ENCODE measurements at places on chromosomes 2 and 18.

DNA sequence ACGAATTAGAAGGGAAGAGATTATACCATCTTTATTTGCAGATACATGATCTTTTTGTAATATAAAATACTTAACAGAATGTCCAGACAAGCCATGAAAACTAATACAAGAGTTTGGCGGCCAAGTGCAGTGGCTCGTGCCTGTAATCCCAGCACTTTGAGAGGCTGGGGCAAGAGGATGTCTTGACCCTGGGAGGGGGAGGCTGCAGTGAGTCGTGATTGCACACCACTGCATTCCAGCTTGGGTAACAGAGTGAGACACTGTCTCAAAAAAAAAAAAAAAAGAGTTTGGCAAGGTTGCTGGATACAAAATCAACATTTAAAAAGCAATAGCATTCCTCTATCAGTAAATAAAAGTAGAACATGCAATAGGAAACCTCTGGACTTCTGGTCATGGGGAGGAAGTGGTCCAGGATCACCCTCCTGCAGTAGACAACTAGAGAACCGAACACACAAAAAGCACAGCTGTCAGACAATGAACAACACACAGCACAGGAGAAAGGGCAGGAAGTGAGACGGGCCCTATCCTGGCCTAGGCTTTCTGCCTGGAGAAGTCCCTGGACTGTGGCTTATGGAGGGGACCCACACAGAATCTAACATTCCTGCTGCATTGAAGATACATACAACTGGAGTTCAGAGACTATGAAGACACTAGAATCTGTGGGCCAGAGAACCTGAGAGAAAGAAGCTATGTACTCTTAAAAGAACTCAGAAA is 118.9 kb upstream of the ARL4C start:
- no peak for DNase-seq

GRCh38 chr2:164496881-164497280 is 124.4 kb downstream of the GRB14 start:
- DNase-seq, result no peak

DNA sequence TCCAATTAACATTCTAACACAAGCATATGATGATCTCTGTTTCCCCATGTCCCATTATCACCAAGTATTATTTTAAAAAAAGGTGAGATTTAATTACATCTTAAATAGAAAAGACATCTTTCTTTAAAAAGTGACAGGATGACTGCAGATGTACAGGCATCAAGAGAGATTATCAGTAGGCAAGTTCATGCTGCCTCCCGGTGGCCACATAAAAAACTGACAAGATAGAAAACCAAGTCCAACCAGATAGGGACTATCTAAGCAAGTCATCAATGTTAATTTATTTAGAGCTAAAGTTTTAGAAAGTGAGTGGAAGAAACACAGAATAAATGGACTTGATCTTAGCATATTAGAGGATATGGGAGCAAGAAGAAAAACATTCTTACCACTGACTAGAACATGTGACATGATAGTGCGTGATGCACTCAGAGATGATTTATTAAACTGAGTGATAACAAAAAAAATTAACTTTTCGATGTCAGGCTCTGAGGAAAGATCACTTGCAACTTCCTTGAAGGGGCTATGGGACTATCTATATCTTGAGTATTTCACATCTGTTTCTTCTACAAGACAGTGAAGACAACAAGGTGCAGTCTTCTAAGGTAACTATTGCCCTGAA is 5.4 kb upstream of the TDRD15 start:
- DNase-seq, result no peak

GRCh38 chr2:122263746-122264145 is 508.3 kb downstream of the TSN start:
- no peak for DNase-seq

DNA sequence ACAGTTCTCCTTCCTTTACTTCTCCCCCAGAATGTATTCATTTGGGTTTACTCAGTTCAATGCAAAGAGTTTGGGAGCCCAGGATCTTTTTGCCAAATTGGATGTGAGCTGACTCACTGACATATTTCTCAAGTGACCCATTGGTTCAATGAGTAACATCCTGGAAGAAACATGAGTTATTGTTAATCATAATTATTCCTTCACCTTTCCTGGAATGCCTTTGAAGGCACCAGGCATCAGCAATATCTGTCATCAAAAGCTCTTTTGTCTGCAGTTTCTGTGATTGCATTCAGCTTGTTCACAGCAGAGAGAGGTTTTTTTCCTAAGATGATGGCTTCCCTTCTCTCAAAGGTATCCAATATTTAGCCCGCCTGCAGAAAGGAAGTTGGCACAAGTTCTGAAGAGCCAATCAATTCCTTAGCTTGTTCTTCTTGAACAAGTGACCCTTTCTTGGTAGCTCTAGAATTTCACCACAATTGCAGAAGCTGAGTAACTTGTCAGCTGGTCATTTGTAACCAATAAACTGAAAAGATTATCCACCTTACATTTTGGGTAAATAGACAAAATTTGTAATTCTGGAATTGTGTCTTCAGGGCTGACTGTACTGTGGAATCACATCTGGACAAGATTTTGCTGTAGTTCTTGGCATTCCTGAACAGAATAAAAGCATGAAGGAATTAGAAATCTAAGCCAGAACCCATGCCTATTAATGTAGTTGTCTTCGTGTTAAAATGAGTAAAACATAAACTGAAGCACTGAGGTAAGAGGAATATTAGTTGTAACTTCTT is 72.2 kb upstream of the TMEM17 start:
- DNase-seq, result no peak

GRCh38 chr2:163729636-163730273 is 6.1 kb downstream of the FIGN start:
- no peak for DNase-seq

- DNase-seq, result no peak
Measured at GRCh38 chr2:241720099-241720498, 14.3 kb upstream of the D2HGDH start.

DNA sequence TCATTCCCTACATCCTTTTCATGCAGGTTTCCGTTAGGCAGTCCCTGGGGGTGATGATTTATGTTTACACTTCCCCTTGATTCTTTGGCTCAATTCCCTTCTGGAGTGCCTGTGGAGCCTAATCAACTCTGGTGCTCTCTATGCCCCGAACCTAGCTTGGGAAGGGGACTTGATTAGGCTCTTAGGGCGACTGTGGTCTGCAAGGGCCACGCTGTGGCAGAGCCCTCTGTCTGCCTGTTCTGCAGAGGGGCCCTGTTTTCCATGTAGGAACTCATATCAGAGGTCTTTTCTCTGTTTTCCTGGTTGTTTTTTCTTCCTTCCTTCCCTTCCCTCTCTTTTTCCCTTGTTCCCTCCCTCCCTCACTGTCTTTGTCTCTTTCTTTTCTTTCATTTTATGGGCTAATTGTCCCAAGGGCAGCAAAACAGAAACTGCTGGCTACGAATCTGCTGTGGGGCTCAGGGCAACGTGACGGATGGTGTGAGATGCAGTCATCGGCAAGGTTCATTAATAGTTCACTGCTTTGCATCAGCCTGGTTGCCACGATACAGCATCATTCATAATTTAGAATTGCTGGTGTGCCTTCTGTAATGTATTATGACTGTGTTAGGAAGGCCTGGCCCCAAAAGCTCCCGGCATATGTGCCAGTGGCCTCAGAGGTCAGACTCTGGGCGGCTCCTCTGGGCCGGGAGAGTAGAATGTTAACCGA is 134.5 kb downstream of the NAPG start:
- no peak for DNase-seq

- DNase-seq, result no peak
Measured at GRCh38 chr2:201006704-201007103, 43.2 kb upstream of the ORC2 start.

- DNase-seq, result no peak
Measured at GRCh38 chr2:216878072-216878471, 18.2 kb upstream of the TNP1 start.

- DNase-seq, result no peak
Measured at GRCh38 chr18:23867006-23867405, 147.5 kb upstream of the TTC39C start.

- DNase-seq, result no peak
Measured at GRCh38 chr2:230893338-230893737, 28.6 kb downstream of the ITM2C start.

DNA sequence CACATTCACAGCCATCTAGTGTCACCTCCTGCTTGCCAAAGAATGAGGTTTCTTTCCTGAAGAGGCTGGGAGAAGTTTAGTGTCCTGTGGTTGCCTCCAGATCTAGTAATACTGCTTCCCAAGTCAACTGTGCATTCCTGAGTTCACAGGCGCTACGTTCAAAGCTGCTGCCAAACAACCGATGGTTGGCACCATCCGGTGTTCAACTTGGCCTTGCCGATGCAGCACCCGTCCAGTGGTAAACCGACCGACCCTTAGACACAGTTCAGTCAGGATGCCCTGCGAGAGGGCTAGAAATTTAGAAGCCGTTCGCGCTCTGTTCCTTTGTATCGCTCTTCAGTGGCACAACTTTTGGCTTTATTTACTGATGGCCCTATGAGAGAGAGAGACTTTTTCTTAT is 28.6 kb downstream of the RMC1 start:
- DNase-seq, result no peak

GRCh38 chr2:167602122-167602521 is 645.3 kb downstream of the STK39 start:
- no peak for DNase-seq

DNA sequence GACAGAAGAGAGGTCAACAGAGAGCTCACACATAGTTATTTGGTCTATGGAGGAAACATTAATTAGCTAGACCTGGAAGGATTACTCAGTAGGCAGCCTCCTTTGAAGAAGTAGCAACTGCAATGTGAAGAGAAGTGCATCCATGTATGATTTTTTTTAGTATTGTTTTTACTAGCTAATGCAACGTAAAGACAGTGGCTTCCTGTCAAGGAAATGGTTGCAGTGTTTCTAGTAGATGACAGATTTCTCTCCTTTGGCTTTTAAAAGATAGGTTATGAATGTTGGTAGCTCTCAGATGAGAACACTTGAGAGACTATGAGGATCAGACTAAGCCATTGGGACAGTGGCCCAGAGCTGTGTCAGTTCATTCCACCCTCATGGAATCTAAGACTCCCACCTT is 175.8 kb downstream of the AGPS start:
- no peak for DNase-seq

GRCh38 chr2:121999264-121999663 is 243.8 kb downstream of the TSN start:
- DNase-seq, result no peak

DNA sequence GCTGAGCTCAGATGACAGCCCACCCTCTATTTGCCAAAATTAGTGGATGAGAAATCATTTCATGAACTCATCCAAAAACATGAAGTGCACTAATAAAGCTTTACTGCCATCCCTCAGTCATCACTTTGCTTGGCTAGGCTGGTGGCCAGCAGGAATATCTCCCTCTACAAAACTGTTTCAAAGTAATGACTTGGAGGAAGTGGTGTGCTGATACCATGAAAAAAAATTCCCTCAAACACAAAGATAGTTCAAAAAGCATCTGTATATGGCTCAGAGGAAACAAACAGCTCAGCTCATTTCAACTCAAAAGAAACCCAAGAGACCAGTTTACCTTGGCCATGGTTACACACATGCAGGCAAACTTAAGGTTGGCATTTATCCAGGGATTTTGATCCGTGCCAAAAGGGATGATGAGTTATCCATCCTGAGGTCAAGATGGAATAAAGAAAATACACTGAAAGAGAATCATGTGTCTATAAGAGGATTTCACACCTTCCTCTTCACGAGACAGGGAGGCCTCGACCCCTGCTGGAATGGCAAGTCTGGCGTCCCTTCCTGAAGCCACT is 18.4 kb upstream of the WIPF1 start:
- no peak for DNase-seq

DNA sequence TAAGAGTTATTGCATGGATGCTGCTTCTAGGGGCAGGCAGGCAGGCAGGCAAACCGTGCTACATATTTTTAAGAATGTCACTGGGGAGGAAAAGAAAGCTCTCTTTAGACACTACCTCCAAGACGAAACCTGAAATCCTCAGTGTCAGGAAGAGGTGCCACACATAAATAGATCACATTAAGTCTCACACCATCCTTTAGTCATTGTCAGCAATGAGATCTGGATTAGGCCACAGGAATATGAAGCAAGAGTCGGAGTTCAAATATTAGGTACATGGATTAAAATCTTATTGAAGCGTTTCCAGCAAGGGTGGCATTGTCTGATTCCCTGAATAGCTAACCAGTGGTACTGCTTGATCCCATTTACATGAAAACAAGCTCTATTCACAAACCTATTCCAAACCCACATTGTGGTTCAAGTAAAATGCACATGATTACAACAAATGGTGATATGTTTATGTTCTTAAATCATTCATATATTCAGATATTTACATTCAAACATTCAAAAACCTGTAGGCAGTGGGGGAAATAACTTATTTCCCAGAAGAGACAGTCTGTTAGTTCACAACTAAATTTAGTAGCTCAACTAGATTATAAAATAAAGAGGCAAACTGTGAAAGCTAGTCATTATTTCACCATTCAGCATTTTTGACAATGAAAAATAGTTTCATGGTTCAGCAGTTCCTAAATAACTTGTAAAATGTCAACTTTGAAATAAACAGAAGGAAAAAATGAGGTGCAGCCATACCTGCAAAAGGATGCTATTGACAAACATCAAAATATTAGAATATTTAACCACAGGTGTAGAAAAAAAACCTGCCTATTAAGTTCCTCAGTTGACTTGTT is 195.4 kb upstream of the SIX3 start:
- DNase-seq, result no peak

GRCh38 chr2:2075875-2076529 is 255.1 kb downstream of the MYT1L start:
- no peak for DNase-seq

- no peak for DNase-seq
Measured at GRCh38 chr18:26740396-26740795, 125.1 kb downstream of the AQP4 start.

DNA sequence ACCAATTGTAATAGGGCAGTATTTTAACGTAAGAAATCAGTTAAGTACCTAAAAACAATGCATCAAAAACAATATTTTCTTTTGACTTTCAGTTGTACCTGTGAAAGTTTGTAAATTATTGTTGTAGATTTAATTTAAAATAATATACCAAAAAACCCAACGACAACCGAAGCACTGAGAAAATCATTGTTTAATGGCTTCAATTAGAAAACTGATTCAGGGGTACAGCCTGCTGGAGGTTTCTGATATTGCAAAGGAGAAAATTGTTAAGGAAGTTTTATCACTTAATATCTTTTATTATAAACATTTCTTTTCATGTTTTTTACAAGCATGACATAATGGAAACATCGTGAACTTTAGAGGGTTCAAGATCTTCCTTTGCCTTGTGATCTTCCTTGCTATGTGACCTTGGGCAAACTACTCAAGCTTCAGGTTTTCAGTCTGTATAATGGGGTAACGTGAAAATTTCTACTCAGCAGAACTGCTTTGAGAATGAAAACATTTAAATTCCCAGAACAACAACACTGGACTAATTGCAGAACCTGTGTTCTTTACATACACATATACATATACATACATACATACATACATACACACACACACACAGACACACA is 76.3 kb upstream of the GLS start:
- DNase-seq, result no peak

GRCh38 chr18:31596081-31596872 is 4.6 kb downstream of the TTR start:
- DNase-seq, result no peak

DNA sequence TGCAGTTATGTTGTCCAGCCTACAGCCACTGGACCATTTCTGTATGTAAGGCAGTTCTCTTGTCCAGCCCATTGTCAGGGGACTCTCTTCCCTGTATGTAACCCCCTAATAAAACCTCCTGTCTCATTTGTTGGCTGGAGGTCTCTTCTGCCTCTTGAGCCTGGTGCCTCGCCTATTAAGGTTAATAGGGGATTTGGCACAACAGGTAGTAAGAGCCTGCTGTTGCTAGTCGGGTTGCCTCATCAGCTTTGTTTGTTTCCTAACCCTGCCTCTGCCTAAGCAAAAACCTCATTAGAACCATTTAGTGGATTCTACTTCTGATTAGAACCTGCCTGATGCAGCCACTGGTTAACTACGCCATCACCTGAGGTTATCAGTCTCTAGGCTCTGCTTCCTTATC is 62.2 kb upstream of the STPG4 start:
- no peak for DNase-seq

All from activated gamma-delta T cell treated with anti-CD3 and anti-CD28 coated beads, Interleukin-2, amount 50 U/mL, for 16 hours (primary cell).